Activated CD4-positive, alpha-beta T cell treated with anti-CD3 and anti-CD28 coated beads for 36 hours (primary cell): ENCODE measurements at places on chromosomes 7 and 10.

DNA sequence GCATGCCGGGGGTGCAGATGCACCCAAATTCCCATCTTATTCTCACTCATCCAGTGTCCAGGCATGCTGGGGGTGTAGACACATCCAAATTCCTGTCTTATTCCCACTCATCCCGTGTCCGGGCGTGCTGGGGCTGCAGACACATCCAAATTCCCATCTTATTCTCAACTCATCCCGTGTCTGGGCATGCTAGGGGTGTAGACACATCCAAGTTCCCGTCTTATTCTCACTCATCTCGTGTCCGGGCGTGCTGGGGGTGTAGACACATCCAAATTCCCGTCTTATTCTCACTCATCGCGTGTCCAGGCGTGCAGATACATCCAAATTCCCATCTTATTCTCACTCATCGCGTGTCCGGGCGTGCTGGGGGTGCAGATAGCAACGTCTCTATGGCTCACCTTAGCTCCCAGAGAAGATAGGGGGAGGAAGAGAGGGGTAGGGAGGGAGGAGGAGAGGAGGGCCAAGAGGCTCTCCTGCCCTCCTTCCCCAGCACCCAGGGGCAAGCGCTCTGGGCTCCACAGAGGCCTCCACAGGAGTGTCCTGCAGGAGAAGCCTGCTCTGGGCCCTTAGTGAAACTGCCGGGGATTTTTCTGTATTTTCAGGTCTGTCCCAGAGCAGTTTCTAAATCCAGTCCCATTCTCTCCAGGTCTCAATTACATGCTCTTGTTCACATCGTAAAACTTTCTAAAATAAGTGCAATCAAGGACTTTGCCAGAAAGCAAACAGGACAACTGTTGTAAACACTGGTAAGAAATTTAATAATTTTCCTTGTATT is 210.8 kb downstream of the DIP2C start:
- DNase-seq = no peak

GRCh38 chr7:149197675-149198074 is 2.3 kb downstream of the ZNF282 start:
- DNase-seq = no peak

GRCh38 chr7:104267701-104268368 is 60.0 kb upstream of the ORC5 start:
- no peak for DNase-seq

- no peak for DNase-seq
Observed at GRCh38 chr7:144454256-144455039, 51.0 kb upstream of the NOBOX start.

DNA sequence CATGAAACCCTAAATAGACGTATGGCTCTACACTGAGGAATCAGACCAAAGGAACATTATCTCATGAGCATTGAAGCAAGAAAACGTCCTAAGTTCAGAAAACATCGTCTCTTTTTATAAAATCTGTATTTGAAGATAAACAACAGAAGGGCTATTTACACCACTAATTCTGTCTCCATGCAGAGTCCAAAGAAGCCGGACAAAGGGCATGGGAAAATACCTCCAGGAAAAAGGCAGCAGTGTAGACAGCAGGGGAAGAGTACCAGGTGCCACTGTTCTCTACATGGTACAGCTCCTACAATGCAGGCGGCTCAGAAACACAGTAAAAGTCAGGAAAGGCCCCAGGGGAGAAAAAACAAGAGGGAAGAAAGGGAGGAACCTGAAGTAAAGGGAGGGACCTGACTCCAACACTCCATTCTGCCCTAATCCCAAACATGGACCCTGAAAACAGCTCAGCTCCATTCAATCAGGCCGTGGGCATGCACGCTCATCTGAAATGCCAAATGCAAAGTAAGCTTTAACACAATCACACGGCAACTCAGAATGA is 17.5 kb downstream of the FAM171A1 start:
- DNase-seq = no peak

GRCh38 chr7:135275971-135276580 is 42.4 kb downstream of the STRA8 start:
- no peak for DNase-seq

DNA sequence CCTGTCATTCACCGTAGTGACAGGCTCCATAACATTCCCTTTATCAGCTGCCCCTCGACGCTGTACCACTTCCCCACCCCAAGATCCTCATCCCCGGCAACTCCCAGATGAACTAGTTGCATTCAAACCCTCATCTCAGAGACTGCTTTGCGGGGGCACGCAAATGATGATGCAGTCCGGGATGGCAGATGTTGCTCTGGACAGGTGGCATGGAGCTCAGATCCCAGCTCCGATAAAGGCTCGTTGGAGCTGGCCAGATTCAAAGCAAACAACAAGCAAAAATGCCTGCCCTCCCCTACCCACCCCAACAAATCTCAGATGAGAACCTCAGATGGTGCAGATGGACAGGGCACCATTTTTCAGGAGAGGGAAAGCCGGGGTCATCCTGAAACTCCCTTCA is 46.7 kb downstream of the CARD11 start:
- DNase-seq = no peak

GRCh38 chr7:156461881-156462665 is 178.5 kb upstream of the RNF32 start:
- DNase-seq = no peak

DNA sequence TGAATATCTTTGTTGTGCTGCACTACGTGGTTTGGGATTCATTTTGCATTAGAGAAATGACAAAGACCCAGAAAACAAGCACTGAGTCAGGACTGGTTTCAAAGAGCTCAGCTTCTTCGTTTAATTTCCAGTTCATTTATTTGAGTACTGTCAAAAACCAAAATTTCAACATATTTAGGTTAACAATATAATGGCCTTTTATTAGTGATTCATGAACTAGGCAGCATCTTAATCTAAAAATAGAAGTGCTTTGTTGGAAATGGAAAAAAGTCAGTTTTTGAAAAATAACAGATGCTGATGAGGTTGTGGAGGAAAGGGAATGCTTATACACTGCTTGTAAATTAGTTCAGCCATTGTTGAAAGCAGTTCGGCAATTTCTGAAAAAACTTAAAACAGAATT is 856.4 kb downstream of the LRMDA start:
- no peak for DNase-seq

DNA sequence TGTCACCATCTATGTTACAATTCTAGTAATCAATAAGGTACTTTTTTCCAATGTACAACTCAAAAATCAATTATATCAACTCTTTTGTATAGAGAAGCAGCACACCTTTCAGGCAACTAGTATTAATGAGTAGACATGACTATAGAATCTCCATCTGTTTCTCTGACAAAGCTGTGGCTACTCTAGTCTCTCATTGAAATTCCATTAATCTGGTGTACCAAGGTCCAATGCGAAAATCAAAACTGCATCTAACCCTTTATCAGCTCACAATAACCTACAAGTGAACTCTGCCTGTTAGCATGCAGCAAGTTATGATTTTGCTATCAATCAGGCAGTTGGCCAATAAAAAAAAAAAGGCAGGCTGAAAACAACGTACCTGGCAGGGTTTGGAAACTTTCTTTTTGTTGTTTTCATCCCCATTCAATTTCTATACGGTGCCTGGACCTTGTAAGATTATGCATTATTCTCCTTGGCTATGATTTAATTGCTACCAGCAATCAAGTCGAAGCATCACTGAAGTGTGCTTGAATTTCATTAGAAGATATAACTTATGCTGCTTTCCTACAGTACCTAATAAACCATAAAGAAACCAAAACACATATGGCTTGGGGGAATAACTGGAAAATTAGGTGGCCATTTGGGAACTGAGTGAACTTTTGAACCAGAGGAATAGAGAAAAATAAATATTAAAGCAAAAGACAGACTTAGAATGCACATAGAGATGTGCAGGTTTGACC is 23.2 kb downstream of the SKAP2 start:
- DNase-seq = no peak

DNA sequence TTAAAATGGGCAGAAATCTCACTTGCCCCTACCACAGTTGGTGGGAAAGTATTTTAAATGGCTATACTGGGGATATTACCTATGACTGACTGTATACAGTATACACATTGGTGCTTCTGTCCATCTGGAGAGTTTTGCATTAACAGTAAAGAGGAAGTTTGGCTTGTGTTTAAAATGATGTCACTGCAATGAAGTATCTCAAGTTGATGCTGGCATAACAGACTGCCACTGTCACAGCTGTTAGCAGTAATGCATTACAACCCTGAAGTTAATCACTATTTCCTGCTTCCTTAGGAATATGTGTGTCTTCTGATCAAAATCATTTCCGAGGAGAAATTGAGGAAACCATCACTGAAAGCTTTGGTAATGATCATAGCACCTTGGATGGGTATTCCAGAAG is 1.9 kb downstream of the DKK1 start:
- no peak for DNase-seq

GRCh38 chr10:121440461-121440860 is 157.8 kb downstream of the FGFR2 start:
- DNase-seq = no peak

GRCh38 chr7:124700655-124701054 is 64.9 kb downstream of the GPR37 start:
- no peak for DNase-seq

DNA sequence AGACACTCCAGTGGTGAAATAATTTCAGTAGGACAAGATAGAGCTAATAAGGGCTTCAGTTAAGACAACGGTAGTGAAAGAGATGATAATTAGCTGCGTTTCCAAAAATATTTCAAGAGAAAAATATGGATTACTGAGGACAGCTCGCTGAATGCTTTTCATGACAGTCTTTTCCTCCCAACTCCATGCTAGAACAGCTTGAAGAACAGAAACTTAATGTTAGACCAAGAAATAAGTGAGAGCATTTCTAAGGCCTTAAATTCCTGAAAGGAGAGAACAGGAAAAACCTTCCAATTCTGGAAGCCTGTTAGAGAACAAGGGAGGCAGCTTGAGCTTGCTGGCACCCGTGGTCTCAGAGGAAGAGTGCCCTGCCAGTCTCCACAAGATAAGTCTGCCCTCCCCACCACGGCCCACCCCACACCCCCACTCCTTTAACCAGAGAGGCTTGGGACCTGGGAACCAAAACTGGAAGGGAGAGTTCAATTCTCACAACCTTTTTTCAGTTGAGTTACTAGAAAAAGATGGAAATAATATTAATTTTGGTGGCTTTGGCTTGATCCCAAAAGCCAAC is 1148.0 kb upstream of the CELF2 start:
- no peak for DNase-seq

GRCh38 chr10:99266383-99266782 is 30.7 kb upstream of the HPSE2 start:
- DNase-seq = no peak

DNA sequence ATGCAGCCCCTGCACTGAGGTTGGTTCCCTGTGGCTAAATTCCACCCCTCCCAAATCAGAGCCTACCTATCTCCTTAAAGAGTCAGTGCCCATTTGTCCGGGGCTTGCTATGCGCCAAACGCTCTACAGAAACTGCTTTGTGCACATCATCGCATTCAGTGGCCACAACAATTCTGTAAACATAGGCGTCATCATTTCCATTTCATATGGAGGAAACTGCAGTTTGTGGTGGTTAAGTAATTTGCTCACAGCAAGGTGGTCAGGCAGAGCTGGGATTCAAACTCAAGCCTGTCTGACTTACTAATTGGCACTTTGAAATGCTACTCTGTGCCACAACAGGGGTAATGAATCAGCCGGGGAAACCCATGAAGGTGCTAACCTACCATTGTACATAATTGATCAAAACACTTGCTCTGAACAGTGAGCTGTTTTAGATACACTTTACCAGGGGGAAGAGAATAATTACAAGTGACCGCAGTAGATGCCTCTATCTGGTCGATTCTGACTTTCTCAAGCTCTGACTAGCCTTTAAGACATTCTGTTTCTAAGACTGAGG is 775.5 kb downstream of the LRMDA start:
- DNase-seq = no peak

DNA sequence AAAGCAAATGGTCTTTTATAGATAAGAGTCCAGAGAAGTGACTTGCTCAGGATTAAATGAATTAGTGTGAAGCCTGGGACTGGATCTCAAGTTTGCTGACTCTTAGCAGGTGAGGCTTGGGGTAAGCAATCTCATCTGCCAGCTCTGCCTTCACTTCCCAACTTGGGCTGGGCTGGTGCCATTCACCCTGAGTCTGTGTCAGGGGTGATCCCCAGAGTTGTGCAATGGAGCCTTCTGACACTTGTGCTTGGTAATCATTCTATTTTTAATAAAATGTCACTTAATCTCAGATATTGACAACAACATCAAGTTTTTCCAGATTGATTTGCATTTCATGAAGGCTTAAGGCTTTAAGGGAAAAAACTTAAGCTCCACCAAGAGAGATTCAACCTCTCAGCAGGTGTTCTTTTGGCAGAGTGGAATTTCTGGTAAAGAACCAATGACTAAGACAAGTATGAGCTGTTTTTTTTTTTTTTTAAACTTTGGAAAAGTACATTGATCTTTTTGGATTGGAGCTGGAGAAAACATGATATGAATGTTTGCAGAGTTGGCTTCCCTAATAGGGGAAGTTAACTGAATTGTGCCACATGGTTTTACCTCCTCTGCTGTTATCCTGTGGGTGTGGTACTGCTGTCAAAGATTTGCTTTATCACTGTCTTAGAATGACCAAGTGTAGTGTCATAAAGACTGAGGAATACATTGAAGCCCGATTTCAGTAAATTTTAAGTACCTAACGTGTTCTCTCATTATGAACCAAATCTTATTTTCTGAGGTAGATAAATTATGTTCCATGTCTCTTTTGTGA is 48.6 kb upstream of the GPR37 start:
- no peak for DNase-seq

- peak; percentile 63 for DNase-seq
Observed at GRCh38 chr7:131106681-131107336, 220.9 kb upstream of the MKLN1 start.

DNA sequence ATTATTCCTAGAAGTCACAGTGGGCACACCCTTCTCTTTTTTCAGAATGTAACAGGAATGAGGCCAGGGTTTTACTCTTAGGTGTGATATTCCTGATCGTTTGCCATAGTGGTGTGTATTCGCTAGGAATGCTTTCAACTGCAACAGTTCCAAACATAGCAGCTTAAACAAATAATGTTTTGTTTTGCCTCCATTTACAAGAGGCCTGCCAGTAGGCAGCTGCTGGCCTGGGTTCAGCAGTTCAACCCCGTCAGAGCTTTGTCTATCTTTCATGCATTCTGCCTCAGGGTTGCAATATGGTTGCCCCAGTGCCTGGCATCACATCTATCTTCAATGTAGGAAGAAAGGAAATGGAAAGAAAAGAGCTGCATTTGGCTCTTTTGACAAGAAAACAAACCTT is 21.7 kb upstream of the RET start:
- DNase-seq = no peak

DNA sequence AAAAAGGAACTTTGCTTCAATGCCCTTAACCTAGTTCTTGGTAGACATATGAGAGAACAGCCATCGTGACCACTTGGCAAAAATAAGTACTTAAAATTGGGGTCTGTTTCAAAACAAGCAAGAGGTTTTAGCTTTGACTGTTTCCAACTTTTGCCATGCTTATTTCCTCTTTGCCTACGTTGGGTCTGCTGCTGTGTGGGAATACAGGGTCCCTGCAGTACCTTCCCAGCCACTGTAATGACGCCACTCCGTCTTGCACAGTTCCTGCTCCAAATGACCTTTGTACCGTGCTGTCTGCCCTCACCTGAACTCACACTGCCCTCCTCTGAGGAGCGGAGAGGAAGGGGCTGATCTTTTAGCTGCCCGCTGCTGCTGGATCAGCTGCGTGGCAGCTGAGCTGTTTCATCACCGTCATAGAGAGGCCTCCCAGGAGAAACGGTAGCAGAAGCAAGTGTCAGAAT is 133.1 kb downstream of the MAPK8 start:
- DNase-seq = no peak

- no peak for DNase-seq
Observed at GRCh38 chr10:27440478-27440877, 63.6 kb upstream of the RAB18 start.
